ENCODE measurements at places on chromosomes 2 and 18.

DNA sequence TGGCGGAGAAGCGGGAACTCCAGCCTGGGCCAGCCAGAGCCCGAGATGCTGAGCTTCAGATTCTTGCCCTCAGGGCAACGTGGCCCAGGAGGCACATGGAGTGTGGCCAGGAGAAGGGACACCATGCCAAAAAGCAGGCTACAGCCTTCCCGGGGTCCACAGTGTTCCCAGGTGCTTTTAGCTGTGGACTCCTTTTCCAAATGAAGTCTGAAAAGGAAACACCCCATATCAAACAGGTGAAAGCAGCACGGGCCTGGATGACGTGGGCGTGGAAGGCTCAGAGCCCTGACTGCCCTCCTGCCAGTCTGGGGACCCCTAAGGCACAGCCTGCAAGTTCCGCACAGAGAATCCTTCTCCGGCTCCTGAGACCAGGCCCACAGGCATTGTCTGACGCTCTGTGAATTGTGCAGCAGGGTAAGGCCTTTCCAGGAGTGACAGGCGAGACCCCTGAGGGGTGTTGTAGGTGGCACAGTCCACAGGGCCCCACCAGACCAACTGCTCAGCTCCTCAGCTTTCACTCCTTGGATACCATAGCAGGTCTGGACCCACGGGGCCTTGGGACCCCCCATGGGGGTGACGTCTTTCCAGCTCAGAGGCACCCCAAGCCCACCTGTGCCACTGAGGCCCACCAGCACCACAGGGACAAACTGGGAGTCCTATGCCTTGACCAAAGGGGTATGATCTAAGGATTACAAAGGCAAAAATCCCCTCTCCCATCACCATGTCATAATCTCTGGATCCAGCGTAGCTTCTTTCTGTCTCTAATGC is 69.6 kb upstream of the RAB6C start:
- DNase-seq, result no peak

- no peak for DNase-seq
Observed at GRCh38 chr2:188119112-188119838, 172.4 kb upstream of the GULP1 start.

GRCh38 chr2:233203060-233203459 is 48.4 kb upstream of the ATG16L1 start:
- no peak for DNase-seq

GRCh38 chr2:54866868-54867267 is 143.4 kb downstream of the EML6 start:
- no peak for DNase-seq

GRCh38 chr18:34742891-34743341 is 32.8 kb downstream of the DTNA start:
- DNase-seq, result no peak

GRCh38 chr2:175852879-175853615 is 149.0 kb downstream of the LNPK start:
- DNase-seq, result no peak

DNA sequence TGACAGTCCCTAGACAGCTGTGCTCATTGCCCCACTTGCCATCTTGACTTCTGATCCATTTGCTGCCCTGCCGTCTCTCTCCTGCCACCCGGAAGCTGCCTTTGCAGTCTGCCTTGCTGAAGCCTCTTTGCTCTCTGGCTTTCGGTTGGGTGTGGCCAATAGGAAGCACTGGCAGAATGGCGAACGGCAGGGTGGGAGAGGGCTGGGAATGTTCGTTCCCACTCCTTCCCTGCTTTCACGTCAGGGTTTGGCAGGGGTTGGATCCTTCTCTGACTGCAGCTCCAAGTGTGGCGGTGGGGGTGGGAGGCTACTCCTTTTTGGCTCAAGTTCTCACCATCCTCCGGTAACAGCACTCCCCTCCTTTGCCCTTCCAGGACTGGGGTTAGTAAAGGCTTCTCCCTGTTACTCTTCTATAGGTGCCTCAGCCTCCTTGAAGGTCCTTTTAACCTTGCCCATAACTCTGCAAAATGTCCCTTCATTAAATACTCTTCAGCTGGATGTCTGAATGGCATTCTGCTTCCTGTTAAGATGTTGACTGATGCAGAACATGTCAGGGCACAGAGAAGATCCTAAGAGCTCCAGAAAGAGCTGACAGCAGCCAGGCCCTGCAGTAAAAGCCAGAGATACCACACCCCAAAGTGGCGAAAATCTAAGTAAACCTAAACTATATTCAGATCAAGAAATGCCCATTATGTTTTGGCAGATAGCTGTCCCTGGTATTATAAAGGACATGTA is 299.7 kb downstream of the CDCA7 start:
- no peak for DNase-seq

DNA sequence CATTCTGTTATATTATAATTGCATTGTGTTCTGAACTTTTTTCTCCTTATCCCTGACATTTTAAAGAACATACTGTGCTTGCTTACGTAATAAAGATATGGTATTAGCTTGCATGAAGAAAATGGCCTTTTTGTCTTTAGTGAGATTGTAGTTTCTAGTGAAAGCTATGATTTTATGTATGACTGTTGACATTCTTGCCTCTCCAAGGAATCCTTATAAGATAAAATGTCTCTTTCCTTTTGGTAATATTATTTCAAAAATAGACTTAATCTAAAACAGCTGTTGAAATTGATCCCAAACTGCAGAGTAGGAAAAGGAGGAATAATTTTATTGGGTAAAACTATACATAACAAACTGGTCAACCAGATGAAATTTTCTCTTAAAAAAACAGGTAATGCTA is 40.8 kb upstream of the CCDC102B start:
- DNase-seq, result no peak

DNA sequence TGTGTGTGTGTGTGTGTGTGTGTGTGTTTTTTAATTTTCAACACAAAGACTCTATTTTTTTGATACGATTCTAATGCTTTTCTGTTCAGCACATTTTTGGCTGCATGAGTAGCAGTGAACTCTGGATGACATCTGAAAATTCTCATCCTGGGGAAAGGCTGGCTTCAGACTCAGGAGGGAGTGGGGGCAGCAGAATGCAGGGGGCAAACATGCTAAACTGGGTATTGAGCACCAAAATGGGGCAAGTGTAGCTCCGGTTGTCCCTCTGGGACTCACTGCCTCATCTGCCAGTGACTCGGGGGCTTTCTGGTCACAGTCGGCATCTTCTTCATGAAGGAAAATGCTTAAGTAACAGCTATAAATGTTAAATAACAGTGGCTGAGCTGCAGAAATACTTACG is 116.8 kb upstream of the PID1 start:
- no peak for DNase-seq

- no peak for DNase-seq
Observed at GRCh38 chr18:12990123-12990475, 1.1 kb upstream of the CEP192 start.

DNA sequence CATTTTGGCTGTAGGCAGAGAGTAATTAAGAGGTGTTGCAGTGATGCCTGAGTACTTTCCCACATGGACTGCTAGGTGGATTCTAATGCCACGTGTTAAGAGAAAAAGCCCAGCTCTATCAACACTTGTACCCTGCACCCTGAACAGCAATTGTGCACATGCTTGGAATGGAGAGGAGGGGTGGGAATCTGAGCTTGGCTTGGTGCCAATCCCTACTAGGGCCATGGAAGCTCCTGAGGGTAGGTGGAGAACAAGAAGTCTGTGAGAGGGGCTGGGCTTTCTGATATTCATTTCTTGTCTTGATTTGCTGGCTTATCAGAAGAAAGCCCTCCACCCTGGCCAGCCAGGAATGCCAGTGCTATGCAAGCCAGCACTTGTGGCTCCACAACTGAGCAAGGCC is 292.2 kb downstream of the KCNS3 start:
- DNase-seq, result no peak

- no peak for DNase-seq
Observed at GRCh38 chr2:16206191-16206944, 266.0 kb downstream of the MYCN start.

GRCh38 chr2:69499966-69500365 is 62.7 kb upstream of the NFU1 start:
- no peak for DNase-seq

DNA sequence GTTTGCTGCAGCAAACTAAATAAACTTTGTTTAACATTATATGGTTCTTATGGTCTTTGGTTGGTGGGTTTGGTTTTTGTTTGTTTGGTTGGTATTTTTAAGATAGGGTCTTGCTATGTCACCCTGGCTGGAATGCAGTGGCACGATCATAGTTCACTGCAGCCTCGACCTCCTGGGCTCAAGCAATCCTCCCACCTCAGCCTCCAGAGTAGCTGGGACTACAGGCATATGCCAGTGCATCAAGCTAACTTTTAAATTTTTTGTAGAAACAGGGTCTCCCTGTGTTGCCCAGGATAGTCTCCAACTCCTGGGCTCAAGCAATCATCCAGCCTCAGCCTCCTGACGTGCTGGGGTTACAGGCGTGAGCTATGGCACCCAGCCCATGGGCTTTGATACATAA is 7.1 kb upstream of the RPRD1A start:
- DNase-seq, result no peak

GRCh38 chr18:51051105-51051712 is 21.2 kb downstream of the SMAD4 start:
- no peak for DNase-seq

DNA sequence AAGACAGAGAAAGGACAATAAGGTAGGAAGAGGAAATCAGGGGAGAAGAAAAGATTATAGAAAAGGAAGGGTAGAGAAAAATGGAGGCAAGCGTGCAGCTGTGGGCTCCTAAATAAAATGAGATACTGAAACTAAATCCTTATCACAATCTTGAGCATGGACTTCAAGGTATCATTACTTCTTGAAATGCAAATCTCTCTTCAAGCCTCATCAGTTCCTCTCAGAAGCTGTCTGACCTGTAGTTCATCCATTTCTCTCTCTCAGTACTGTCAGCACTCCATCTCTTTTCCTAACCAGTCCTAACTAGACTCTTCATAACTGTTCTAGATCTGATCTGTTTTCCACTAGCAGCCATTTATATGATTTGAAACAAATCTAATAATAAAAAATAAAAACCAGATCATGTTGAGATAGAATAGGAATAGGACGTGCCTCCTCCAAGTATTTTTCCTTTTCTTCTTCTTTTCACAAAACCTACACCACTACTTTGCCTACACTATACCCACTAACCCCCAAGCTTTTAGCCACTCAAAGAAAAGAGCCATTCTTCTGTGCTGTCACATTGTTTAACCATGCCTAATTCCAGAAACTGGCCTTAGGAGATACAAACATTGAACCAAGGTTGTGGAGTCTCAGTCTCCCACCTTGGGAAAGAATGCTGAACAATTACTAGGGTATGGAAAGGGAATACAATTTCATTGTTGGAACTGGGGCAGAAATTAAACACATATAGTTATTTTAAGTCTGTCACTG is 21.1 kb downstream of the BABAM2 start:
- DNase-seq, result no peak

GRCh38 chr2:30144260-30144659 is 2.5 kb upstream of the YPEL5 start:
- no peak for DNase-seq

GRCh38 chr2:179449010-179449409 is 184.4 kb upstream of the SESTD1 start:
- no peak for DNase-seq

DNA sequence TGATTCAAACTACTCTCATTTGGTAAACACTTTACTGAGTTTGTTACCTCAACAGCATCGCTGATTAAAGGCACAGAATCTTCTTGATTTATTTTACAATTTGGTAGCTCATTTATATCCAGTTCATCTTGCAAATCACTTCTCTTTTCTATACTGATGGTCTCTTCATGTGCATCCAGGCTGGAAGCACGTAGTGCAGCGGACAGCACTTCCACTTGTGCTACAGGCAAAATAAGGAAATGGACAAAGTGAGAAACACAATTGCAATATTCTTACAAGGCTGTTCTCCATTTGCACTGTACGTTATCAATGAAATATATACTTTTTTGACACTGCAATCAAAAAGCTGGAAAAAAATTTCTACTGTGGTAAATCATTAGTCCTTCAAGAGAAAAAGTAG is 51.0 kb downstream of the PPP4R1 start:
- DNase-seq, result no peak

DNA sequence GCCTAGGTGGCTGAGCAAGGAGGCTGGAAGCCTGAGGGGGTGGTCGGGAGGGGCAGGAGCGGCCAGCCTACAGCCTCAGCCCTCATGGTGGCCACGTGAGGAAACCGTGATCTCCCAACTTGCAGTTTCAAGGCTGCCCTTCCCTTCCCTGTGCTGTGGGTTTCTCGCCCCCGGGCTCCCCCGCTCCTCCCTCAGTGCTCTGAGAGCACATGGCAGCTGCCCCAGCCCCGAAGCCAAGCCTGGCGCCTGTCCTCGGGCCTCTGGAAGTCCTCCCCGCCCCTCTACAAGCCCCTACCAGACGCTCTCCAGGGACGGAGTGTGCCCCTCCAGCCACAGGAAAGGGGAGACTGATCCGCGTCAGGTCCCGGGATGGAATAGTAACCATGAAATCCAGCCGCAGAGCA is 586 bp upstream of the ANKRD23 start:
- no peak for DNase-seq

- no peak for DNase-seq
Observed at GRCh38 chr2:13876491-13877037, 756.0 kb upstream of the LRATD1 start.

DNA sequence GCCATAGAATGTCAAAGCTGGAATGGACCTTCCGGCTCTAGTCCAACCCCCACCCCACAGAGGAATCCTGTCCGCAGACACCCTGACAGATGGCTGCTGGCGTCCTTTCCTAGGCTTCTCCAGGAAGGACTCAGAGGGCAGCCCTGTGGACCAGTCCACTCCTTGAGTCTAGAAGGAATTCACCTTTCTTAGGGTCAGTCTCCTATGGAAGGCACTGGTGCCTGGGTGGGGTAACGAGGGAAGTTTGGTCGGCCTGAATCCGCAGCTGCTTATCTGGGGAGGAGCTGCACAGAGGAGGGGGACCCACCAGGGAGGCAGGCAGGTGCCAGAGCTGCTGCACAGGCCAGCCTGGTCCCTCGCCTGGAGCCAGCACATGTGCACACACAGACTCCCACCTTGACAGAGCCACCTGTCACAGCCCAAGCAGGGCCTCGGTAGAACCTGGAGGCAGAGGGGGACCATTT is 2.5 kb downstream of the DNMT3A start:
- DNase-seq, result no peak

DNA sequence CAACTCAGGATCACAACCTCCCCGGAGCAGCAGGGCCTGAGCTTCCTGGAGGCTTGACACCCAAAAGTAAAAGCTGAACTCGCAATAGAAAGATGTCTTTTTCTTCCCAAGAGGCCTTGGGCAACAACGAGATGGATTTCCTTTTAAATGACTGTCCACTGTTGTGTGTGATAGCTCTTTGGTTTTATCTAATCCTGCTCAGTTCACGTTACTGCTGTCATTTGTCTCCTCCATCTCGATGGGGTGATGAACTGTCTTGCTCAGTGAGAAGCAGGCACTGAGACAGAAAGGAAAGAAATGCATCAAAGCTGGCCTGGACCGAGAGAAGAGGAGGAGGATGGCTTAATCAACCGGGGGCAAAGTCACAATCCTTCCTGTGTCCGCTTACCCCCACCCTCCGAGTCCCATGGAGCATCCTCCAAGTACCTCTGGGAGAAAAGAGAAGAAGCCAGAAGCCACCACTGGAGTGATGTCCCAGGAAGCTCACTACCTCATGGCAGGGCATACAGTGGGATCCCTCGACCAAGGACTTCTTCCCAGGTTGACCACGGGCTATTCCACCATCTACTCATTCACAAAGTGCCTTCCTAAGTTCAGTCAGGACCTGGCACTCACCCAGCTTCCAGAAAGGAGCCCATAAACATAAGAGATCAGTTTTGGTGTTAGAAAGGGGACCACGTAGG is 68.5 kb downstream of the GALNT14 start:
- DNase-seq, result peak; percentile 41
